ENCODE measurements at places on chromosomes 4 and X.

- DNase-seq = no peak
These were observed 208.9 kb upstream of the SLIT2 start for GRCh38 chr4:20042769-20043168.

GRCh38 chr4:1115528-1116293 is 2.3 kb upstream of the RNF212 start:
- no peak for DNase-seq

GRCh38 chrX:18714910-18715309 is 7.5 kb downstream of the PPEF1 start:
- no peak for DNase-seq

- DNase-seq = no peak
These were observed 233.7 kb downstream of the PRDM5 start for GRCh38 chr4:120688791-120689190.

All from NCI-H1105 (cell line).